Renal pelvis (tissue), 12 donors: ENCODE measurements at places on chromosomes 16 and 17. TPM values are rescaled to one million over a fixed set of nuclear protein-coding genes. Genes with fewer than 3 reads are reported as not detected.

GRCh38 chr17:55259684-55260111 is 5.1 kb upstream of the HLF start:
- no peak for DNase-seq

DNA sequence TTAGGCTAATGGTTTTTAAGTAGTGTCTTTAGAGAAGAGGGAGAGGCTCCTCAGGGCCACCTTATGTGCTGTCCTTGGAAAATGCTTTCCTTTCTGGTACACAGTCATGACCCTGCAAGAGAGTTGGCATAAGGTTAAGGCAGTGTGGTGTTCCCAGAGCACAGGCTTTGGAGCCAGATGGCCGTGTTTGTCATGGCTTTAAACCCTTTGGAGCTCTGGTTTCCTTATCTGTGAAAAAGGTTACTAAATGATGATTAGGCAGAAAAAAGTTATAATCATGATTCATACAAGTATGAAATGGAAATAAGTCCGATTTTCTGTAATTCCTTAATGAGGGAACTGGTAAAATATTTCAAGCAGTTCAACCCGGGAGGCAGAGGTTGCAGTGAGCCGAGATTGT is 13.2 kb downstream of the UTP4 start:
- no peak for DNase-seq

The C16orf92 gene
- polyA plus RNA-seq: not detected

DNA sequence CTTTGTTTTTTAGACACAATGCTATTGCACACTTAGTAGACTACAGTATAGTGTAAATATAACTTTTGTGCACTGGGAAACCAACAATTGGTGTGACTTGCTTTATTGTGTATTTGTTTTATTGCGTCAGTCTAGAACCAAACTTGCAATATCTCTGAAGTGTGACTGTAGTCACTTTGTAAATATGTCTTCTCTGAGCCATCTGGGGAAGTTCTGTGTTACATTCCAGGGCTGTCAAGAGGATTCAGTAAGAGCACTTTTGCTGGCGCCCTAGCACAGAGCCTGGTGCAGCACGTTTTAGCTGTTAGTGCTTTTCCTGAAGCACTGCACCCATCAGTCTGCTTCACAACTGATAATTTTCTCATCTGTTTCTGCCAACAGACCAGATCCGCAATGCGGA is 73.2 kb downstream of the NT5M start:
- no peak for DNase-seq

The PCGF2 gene
- 77.2 TPM for polyA plus RNA-seq

DNA sequence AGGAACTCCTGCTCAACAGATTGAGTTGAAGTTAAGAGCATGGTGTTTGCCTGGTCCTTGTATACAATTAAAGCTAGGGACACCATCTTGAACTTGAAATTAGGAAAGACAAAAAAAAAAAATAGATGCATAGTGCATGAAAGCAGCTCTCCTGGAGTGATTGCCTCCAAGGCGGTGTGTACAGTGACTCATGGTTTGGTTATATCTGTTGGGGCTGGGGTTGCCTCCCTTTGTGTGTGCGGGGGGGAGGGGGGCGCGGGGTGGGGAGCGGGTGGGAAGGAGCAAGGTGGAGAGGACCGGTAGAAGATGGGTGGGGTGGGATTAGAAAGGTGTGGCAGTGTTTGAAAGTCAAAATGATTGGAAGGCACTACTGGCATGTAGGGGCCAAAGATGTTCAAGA is 3.4 kb downstream of the TMED6 start:
- DNase-seq: no peak

- no peak for DNase-seq
Observed at GRCh38 chr16:85709766-85710585, 21.2 kb upstream of the GINS2 start.

DNA sequence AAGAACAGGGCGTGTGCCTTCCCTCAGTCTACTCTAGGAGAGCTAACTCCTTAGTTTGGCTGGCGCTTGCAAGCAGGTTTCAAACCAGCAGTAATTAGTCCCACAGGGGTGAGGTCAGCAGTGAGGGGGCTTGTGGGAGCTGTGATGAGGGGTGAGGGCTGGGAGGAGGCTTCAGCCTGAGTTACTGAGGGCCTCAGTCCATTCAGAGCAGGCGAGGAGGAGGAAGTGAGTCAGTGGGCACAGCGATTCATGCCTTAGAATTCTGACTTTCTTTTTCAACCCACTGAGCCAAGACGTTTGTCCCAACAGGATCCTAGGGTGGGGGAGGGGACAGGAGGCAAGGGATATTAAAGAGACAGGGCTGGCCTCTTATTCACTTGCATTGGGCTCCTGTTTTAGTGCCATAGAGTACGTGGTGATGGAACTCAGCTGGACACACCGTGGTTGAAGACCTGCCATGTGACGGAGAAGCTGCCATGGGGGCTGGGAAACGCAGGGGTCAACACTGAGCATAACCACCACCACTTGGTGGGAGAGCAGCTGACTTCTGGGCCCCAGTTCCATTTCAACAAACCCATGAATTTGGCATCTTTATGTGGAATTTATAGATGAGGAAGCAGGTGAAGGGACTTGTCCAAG is 8.3 kb upstream of the ITGA3 start:
- DNase-seq: no peak

- DNase-seq: no peak
Observed at GRCh38 chr16:75627851-75628250, 4.8 kb upstream of the ADAT1 start.

The OR1F1 gene
- not detected for polyA plus RNA-seq

The HSD17B1 gene
- polyA plus RNA-seq: 5.3 TPM

The LHX1 gene
- polyA plus RNA-seq: 116 TPM

The PYDC1 gene
- polyA plus RNA-seq: not detected

GRCh38 chr17:45440161-45440778 is 7.6 kb upstream of the ARHGAP27 start:
- no peak for DNase-seq

DNA sequence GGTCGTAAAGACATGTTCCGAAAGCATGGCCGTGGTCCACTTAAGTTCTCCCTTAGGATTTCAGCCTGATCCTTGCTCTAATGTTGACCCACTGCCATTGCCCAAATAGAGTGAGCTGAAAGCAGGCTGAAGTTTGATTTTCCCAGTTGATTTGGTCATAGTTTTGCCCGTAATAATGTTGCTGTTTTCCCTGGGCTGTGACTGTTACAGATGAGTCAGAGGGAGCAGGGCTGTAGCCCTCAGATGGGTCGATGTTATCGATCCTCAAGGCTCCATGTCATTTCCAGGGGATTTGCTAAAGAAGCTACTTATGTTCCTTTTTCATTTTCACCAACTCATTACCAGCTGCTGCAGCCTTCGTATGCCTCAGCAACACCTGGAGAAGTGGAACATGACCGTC is 169.0 kb upstream of the ZFHX3 start:
- DNase-seq: no peak

- no peak for DNase-seq
Observed at GRCh38 chr16:20260215-20261009, 66.9 kb downstream of the GP2 start.

GRCh38 chr17:55814377-55814776 is 63.5 kb downstream of the PCTP start:
- DNase-seq: no peak

The NTN1 gene
- polyA plus RNA-seq: 5.1 TPM

DNA sequence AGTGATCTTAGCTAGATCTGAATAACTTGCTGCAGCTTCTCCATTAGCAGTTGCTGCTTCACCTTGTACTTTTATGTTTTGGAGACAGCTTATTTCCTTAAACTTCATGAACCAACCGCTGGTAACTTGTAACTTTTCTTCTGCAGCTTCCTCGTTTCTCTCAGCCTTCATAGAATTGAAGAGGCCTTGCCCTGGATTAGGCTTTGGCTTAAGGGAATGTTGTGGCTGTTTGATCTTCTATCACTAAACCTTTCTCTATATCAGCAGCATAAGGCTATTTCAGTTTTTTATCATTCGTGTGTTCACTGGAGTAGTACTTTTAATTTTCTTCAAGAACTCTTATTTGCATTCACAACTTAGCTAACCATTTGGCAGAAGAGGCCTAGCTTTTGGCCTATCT is 21.5 kb upstream of the TMEM92 start:
- no peak for DNase-seq

The PLD2 gene
- 53.7 TPM for polyA plus RNA-seq

The MYH3 gene
- 7.7 TPM for polyA plus RNA-seq

The SEPTIN12 gene
- polyA plus RNA-seq: not detected

DNA sequence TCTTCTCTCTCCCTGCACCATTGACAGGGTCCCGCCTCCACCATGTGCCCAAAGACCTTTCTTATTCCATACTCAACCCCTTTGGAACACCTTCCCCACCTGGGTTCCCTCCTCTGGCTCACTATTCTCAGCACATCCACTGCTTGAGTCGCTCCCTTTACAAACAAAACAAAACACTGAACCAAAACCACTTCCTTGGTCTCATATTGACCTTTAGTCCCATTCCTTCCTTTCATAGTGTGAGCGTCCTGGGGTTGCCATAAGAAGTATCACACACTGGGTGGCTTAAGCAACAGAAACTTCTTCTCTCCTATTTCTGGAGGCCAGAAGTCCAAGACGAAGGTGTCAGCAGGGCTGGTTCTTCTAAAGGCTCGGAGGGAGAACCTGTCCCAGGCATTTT is 6.1 kb upstream of the TNRC6C start:
- DNase-seq: no peak

- no peak for DNase-seq
Observed at GRCh38 chr17:10294180-10294579, 78.6 kb downstream of the MYH13 start.

The CAVIN1 gene
- 55.7 TPM for polyA plus RNA-seq

DNA sequence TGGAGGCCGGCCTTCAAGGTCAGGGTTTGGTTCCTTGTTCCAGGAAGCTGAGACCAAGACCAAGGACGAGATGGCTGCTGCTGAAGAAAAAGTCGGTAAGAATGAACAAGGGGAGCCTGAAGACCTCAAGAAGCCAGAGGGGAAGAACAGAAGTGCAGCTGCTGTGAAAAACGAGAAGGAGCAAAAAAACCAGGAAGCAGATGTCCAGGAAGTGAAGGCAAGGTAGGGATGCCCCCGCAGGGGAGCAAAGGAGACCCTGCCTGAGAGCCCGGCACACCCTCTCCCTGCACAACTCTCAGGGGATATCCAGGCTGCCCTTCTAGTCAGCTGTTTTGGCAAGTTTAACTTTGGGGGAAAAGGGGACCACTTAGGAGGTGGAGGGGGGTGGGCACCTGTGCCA is 29.0 kb downstream of the RNF213 start:
- no peak for DNase-seq

DNA sequence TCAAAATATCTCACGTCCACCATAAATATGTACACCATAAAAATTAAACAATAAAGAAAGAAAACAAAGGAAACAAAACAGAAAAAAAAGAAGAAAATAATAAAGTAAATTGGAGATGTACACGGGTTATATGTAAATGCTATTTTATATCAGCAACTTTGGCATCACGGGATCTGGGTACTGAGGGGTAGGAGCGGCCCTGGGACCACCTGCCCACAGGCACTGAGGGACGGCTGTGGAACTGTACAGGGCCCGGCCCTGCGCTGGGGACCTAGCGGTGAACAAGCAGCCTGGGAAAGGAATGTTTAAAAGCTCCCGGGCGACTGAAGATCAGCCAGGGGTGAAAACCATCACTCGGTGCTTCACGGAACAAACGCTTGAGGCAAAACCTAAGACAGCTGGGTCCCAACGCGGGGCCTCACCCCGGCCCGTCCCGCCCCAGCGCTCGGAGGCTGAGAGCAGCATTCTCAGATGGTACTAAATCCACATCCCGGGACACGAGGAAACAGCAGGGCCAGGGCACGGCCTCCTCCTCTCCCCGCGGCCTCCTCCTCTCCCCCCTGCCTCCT is 31.2 kb downstream of the NXN start:
- DNase-seq: no peak

The INCA1 gene
- 9.5 TPM for polyA plus RNA-seq

DNA sequence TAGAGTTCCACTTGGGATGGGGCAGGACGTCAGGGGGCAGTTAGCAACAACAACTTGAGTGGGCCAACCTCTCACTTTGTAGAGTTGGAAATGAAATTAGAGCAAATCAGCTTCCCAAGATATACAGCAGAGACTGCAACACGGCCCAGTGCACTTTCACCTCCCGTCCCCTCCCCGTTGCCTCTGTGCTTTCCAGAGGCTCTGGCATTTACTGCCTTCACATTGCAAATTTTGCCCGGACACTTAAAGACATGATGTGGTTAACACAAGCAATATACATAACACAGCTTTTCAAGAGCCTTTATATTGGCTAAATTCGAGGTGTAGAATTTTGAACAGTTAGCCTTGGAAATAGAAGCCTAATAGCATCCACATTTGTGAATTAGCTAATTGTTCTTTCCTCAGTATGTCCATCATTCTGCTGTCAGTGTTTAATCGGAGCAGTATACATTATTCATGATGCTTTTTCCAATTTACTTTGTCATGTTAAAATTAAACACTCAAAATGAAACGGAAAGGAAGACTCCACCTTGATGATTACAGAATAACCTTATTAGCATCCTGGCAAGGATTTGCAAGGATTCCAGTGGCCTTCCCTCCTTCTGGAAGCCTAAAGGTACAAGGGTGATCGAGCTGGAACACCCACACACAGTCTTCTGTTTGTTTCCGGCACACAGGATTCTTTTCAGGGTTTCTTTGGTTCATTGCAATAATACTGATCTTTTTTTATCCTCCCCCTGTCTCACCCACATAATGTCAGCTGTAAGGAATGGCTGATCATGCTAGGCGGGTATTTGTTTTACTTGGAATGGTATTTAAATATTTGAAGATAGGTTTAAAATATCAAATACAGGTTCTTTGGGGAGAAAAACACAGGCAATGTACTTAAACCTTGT is 190.9 kb upstream of the CACNG5 start:
- no peak for DNase-seq

- no peak for DNase-seq
Observed at GRCh38 chr17:6075845-6076244, 5.7 kb downstream of the WSCD1 start.

- no peak for DNase-seq
Observed at GRCh38 chr17:57949649-57950048, 5.6 kb downstream of the CUEDC1 start.

- DNase-seq: no peak
Observed at GRCh38 chr17:3335876-3336275, 37.7 kb upstream of the OR3A1 start.

DNA sequence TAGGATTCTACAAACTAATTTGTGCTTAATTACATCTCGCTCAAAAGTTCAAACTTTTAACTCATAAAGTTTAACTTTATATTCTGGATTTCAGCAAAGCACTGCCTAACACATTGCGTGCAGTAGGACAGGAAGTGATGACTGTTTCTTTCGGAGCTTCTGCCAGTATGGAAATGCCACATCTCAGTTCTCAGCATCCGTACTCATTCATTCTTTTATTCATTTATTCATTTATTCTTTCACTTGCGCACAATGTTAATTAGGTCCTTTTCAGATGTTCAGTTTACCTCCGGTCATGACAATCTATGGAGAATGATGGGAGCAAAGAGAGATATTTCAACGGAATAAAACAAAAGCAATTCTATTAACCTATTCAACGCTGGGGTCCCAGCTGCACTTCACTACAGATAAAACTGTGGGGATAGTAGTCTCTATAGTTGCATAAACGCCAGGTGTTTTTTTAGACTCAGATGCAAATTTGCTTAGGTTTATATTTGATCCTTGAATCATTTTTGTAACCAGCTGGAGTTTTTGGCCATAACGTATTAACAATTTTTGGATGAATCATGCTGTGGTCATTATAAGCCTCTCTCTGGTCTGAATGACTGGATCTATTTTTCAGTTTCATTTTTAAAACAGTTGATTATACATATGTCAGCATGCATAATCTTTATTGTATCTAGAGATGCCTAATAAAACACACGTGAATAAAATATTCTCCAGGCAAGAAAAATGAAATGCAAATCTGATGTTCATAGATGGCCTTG is 143.9 kb downstream of the KCNJ2 start:
- DNase-seq: no peak

The MFAP4 gene
- 259 TPM for polyA plus RNA-seq

The ELP5 gene
- polyA plus RNA-seq: 63.4 TPM

The KRTAP17-1 gene
- polyA plus RNA-seq: not detected

GRCh38 chr16:67021321-67021720 is 7.6 kb upstream of the CBFB start:
- no peak for DNase-seq
